Inflammatory macrophage treated with lipopolysaccharide for 4 hours (primary cell): ENCODE measurements at places on chromosomes 7 and 10.

- peak; percentile 71 for DNase-seq
Measured at GRCh38 chr7:128710481-128710880, 28.7 kb upstream of the CALU start.

GRCh38 chr7:30824821-30825720 lies 53.9 kb downstream of the MINDY4 start:
- no peak for DNase-seq

GRCh38 chr10:30373596-30374327 lies 24.7 kb upstream of the MTPAP start:
- no peak for DNase-seq

GRCh38 chr10:88437411-88437810 lies 145.7 kb downstream of the RNLS start:
- no peak for DNase-seq

- DNase-seq = no peak
Measured at GRCh38 chr10:77034240-77034639, 603.4 kb downstream of the KCNMA1 start.
